ENCODE measurements at places on chromosomes 11 and 22.
A peak's percentile ranks its signal among the peaks of the same experiment; 100 is the strongest.

GRCh38 chr11:119513806-119514170 lies 90.8 kb upstream of the THY1 start:
- DNase-seq: no peak

DNA sequence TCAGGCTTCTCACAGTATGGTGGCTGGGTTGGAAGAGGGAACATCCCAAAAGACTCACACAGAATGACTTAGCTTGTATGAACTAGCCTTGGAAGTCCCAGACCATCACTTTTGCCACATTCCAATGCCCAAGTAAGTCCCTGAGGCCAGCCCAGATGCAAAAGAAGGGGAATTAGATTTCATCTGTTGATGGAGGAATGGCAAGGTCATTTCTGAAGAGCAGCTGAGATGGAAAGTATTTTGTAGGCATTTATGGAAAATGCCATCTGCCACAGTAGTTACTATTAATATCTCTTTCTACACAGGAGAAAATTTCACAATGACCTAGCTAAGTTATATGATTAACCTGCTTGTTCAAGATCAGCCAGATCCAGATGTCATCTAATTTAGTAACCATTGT lies 58.8 kb downstream of the ENDOD1 start:
- no peak for DNase-seq

- DNase-seq: no peak
Observed at GRCh38 chr22:36355362-36355761, 32.4 kb downstream of the MYH9 start.

DNA sequence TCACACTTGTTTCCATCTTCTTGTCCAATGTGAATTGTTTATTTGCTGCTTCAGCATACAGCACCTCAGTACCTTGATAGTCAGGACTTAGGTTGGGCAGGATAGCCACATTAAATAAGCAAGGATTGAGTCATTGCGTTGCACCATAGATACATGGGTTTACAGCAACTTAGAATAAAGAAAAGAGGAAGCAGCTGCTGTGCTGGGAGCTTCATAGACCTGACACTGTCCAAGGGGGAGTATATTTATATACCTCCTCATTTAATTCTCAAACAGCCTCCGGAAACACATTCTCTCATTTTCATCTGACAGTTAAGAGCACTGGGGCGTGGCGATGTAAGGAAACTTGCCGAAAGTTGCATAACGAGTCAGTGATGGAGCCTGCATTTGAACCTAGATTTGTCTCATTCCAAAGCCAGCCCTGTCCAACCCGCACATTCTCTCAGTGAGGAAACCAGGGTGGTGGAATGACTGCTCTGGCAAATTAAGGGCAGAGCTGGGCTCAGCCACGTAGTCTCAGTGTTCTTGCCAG lies 42.2 kb downstream of the UBASH3B start:
- peak; percentile 40 for DNase-seq

- peak; percentile 88 for DNase-seq
Observed at GRCh38 chr11:85663753-85664614, 945 bp downstream of the CREBZF start.

DNA sequence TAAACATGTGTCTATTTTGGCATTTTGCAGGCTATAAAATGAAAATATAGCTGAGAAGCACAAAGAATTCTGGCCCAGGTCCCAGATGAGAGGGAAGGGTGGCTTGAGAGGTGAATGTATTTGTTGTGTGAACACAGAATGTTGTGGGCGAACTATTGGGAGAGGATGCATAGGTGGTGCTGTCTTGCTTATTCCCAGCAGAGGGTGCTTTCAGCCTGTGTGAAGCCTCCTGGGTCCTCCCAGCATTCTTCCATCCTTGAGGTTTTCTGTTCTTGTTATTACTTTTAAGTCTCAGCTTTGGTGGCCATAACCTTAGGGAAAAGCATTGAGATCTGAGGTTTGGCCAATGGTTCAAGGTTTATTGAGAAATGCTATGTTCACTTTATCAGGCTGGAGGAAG lies 108.7 kb upstream of the SNX19 start:
- DNase-seq: no peak
